GM10248 (cell line): ENCODE measurements at places on chromosomes 16 and 17.

DNA sequence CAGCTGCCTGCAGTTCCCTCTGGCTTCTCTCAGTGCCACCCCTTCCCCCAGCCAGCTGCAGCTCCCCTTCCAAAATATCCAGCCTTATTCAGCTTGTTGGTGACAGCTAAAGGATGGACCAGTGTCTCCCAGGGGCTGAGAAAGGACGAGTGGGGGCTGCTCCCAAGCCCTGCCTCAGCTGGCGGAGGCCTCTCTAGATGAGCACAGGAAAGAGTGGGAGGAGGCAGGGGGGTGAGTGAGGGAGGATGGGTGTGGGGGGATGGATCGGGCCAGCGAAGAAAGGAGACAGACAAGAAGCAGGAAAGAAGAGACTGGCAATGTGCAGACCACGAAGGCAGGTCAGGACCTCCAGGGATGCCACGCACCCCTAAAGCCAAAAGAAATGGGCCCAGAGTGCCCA, 17.5 kb downstream of the PIPOX start:
- no peak for DNase-seq

- DNase-seq, result no peak
Measured at GRCh38 chr16:71540-72401, 660 bp downstream of the RHBDF1 start.

GRCh38 chr16:19356024-19356952, 61.4 kb upstream of the TMC5 start:
- DNase-seq, result no peak

GRCh38 chr16:57150682-57151330, 35.0 kb downstream of the PSME3IP1 start:
- no peak for DNase-seq

- DNase-seq, result no peak
Measured at GRCh38 chr16:9518051-9518450, 426.6 kb downstream of the HAPSTR1 start.

- no peak for DNase-seq
Measured at GRCh38 chr17:81492202-81492601, 20.4 kb downstream of the ACTG1 start.

- no peak for DNase-seq
Measured at GRCh38 chr17:5973410-5973809, 96.8 kb upstream of the WSCD1 start.
